ENCODE measurements at places on chromosomes 16 and 17.

DNA sequence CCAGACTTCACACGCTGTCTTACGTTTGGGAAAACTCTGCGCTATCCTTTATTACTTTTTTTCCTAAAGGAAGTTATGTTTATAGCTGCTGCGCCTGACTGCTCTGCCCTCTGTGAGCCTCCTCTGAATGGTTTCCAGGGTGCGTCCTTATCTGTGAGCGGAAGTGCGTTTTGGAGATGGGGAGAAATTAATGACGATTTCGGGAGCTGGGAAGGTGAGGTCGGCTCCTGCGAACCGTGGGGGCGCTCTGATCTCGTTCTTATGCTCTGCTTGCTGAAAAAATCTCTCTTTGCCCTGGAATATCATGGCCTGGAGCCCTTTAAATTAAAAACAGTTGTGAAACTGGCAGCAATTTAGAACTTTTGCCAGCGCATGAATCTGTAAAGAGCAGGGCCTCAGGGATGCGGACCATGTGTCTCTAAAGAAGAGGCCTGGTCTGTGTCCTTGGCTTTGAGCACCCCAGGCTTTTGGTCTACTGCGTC lies 135.7 kb upstream of the ZFHX3 start:
- DNase-seq, result no peak

DNA sequence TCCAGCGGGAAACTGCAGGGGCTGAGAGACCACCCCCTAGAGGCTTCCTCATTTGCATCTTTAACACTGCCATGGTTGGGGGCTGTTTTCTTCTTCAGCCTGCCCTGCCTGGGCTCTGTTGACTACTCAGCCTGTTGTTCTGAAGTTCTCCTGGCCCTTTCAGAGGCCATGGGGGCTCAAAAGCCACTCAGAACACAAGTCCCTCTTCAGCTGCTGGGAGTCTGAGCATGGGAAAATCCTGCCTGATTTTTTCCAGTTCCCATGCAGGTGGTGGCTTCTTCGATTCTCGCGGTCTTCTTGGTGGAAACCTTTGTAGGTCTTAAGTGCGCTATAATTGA lies 36.3 kb downstream of the PLCG2 start:
- DNase-seq, result no peak

DNA sequence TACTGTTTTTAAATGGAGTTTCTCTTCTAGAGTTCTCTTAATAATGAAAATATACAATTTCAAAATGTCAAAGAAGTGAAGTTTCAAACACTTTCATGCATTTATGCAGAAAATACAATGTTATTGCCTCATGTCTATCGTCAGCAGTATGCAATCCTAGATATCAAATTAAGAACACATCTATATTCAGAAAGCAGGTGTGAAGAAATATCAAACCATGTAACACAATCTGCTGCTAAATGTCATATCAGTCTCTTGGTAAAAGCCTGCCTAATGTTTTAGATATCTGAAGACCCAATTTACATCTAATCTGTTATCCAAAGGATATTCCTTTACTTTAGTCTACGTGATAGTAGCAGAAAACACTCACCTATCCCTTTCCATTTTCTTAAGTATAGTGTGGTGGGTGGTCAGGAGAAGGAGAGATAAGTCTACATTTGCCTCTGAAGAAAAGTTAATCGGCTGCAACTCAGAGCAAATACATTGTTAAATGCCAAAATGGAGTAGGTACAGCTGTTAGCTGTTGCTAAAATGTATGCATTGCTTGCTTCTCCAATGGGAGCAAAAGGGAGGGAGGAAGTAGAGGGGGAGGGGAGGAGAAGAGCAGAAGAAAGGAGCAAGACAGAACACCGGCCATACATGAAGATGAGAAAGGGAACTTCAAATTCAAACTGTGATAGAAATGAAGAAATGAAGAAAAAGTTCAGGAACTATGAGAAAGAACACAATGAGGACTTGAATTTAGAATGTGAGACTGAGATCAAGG lies 64.9 kb downstream of the ITFG1 start:
- no peak for DNase-seq

GRCh38 chr16:25124503-25124902 lies 13.0 kb downstream of the LCMT1 start:
- no peak for DNase-seq

DNA sequence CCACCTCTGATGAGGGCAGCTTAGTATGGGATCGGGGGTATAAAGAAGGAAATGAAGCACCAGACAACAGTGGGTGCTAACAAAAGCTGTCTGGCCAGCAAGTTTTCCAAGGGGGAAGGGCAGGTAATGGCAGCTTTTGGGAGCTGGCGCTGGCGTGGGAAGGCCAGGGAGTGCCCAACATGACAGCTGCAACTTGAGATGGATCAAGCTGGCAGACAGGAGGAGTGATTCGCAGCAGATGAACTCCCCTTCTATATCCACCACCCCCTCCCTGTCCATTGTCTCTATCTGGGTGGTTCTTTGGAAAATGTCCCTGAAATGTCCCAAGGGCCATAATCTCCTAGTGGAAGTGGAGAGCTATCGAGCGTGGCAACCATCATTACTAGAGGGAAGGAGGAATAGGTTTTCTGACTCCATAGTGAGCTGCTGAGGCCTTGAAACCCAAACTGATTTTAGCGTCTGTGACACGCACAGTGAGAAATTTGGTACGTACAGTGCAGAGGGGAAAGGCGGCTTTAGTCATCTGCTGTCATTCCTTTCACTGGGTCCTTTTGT lies 4.8 kb upstream of the INPP5K start:
- DNase-seq, result no peak

- DNase-seq, result no peak
Measured at GRCh38 chr16:75491876-75492275, 3.4 kb downstream of the CHST6 start.

DNA sequence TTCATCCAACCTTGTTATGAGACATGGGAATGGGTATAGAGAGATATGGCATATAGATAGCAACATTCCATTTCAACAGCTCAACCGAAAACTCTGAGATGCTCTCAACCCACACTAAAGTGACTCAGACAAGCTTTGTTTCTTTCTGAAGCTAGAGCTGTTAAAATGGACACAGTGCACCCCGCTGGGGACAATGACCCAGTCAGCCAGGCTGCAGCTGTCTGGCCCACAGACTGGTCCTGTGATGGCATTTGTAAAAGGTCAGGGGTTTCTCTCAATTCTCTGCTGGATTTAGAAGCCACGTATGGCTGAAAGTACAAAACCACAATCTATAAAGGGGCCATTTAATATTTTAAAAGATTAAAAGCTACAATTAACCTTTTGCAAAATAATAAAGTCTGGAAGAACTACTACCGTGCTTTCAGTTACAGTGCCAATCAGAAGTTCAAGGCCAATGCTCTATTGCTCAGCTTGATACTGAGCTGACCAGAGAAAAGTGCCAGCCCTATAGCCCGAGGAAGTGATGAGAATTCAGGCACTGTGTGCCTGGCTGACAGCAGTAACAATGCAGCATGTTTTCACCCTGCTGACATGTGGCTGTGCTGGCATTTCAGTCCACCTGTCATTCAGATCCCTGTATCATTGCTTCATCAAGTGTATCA lies 60.2 kb downstream of the TEX2 start:
- no peak for DNase-seq

DNA sequence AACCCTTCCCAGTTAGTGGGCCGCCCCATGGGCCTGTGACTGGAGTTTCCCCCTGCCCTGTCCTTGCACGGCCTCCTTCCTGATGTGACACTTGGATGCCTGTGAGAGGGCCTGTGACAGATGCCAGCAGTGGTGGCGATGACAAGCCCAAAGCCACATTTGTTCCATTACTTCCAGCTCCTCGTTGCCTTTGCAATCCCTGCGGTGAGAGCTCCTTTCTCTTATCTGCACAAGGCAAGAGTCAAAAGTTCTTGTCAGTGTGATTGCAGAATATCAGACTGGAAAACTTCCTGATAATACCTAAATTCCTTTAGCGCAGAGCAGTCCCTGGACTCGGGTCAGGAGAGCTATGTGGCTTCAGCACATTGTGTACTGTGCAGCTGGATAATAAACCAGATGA lies 54.4 kb upstream of the ARHGAP44 start:
- no peak for DNase-seq

GRCh38 chr16:14131774-14132695 lies 60.9 kb downstream of the MRTFB start:
- no peak for DNase-seq

GRCh38 chr16:29820271-29820701 lies at the start of gene MVP:
Gene MVP, plus strand, starts transcription at chr16:29820462. Its CDS starts 10,088 bp downstream, at chr16:29830550.
- DNase-seq, result peak; percentile 60

- DNase-seq, result no peak
Measured at GRCh38 chr17:47278561-47278960, 24.9 kb downstream of the ITGB3 start.
